ENCODE measurements at places on chromosomes 16 and 17.

- no peak for DNase-seq
These were observed 147.8 kb downstream of the IRF8 start for GRCh38 chr16:86046667-86047270.

- DNase-seq: no peak
These were observed 26.4 kb downstream of the ORC6 start for GRCh38 chr16:46715769-46716305.

- no peak for DNase-seq
These were observed 158.6 kb downstream of the CYLD start for GRCh38 chr16:50900391-50900942.

- DNase-seq: no peak
These were observed 60.6 kb downstream of the TNFRSF13B start for GRCh38 chr17:16911141-16911937.

GRCh38 chr17:2450016-2450650, 49.3 kb upstream of the MNT start:
- no peak for DNase-seq

- no peak for DNase-seq
These were observed 117.7 kb downstream of the HS3ST3A1 start for GRCh38 chr17:13484020-13484419.

DNA sequence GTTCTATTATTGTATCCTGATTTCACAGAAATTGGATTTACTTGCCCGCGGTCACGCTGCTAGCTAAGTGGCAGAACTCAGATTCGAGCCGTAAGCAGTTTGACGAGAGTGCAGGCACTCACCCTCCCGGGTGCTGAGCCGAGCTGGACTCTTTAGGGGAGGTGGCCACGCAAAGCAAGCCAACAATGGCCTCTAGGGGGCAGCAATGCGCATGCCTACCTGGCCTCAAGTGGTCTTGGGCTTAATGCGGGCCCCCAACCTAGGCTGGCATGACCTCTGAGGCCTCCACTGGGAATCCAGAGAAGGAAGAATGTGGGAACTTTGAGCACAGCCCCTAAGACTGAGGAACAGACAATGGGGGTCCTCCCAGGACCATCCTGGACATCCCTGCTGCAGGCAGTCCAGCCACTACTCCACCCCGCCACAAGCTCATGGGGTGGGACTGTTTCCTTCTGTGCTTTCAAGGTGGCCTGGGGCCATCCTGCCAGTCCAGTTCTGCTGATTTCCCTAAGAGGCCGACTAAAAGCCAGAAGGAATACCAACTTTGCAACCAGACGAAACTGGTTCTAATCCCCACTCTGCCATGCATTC, 276.5 kb downstream of the XYLT1 start:
- peak; percentile 52 for DNase-seq

DNA sequence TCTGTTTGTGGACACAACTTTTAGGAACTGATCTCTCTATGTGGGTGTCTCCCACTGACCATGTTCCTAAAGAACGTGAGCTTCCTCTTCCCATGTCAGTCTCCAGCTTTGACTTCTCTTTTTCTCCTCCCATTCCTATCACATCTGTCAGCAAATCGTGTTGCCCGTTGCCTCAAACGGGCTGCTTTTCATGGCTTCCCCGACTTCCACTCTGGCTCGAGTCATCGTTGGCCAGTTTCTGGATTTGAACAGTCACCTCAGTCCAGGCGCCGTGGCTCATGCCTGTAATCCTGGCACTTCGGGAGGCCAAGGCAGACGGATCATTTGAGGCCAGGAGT, 5.4 kb downstream of the ABCC1 start:
- DNase-seq: no peak

- no peak for DNase-seq
These were observed 22.9 kb upstream of the NKD1 start for GRCh38 chr16:50525262-50525661.

Measured in NAMALWA (cell line).